ELR (cell line): ENCODE measurements at places on chromosomes 7 and 10.

DNA sequence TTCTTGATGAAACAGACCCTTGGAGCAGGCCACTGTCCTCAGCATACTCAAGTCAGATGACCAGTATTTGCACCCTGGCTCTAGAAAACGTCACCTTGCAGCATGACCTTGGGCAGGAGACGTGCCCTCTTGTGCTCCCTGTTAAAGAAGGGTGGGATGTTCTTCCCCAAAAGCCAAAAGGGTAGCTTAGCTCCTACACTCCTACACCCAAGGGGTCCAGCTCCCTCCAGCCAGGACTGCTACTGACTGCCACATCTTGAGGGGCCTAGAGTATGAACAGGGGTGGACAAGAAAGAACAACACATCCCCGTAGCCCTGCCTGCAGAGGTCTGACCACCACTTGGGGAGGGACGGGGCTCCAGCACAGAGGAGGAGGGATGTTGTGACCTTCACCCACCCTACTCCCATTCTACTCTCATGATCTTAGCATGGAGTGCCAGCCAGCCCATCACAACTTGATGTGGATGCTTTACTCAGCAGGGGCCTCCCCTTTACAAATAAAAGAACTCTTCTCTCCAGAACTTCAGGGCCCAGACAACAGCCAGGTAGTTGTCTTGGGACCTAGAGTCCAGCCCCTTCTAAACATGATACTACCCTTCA is 165.3 kb upstream of the ZMIZ1 start:
- no peak for DNase-seq

DNA sequence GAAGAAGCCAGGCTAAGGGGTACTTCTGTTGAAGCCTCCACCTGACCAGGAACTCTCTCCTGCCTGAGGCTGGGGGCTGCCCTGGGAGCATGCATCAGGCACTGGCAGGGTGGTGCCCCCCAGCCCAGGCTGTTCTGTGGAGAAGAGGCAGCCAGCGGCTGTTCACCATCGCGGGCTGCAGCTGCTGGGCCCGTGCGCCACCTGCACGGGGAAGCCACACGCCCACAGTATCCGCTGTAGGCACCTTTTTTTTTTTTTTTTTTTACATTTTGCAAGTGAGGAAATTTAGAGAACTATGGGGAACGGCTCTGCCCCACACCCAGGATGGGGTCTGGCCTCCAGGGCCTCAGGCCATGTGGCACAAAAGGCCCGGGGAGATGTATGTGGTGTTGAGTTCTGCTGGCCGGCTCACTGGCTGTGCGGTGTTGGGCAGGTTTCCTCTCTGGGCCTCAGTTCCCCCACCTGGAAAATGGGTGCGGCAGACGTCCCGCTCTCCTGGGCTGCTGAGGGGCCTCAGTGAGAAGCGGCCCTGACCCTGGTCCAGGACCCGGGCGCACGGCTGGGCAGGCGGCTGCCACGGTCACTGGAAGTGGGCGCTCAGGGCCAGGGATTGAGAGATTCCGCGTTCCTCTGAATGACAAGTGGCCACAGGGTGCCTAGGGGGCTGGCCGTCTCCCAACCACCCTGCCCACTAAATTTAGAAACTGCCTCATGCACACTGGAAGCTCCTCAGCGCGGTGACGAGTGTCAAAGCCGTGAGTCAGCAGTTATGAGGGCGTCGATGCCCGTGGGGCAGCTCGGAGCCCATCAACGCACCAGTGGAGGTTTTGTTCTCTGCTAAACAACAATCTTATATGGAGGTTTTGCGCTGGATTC is 8.8 kb upstream of the INTS1 start:
- DNase-seq: peak; percentile 93

GRCh38 chr7:24885305-24885704 is 94.7 kb downstream of the OSBPL3 start:
- DNase-seq: no peak

- DNase-seq: no peak
These were observed 18.2 kb downstream of the MYOZ1 start for GRCh38 chr10:73623056-73623455.

- DNase-seq: no peak
These were observed 39.1 kb downstream of the TMEM106B start for GRCh38 chr7:12250232-12250631.

DNA sequence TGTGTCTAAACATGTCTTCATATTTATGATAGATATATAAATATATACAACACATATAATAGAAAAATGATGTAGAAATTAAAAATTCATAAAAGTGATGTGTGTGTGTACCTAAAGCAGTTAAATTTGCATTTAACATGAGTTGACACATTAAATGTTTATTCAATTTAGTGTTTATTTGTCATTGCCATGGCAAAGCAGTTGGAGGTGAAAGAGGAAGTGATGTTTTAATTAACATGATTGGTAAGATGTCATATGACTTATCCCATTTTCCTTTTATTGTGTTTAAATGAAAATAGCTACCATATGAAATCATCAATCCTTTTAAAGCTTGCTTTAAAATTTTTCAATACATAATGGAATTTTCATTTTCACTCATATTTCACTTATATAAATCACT is 452.6 kb downstream of the SUGCT start:
- DNase-seq: no peak

DNA sequence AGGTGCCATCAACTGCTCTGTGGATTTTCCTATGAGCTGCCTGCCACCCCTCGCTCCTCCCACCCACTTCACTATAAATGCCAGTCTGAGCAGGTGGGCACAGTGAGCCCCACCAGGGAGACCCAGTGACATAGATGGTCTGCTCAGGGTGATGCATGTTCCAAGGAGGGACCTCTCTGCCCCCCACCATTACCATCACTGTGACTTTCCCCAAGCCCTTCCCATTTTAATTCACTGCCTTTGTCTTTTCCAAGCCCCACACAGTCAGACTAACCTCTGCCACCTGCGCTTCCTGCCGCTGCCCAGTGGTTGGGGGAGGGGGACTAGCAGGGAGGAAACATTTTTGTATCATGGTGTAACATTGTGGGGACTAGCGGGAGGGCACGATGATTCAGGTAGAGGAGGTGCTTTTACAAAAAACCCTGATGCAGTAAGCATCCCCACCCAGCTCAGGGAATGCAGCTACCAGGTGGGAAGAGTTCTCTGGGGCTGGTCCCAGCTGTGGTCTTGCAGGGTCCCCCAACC is 24.6 kb downstream of the PRSS2 start:
- DNase-seq: no peak

DNA sequence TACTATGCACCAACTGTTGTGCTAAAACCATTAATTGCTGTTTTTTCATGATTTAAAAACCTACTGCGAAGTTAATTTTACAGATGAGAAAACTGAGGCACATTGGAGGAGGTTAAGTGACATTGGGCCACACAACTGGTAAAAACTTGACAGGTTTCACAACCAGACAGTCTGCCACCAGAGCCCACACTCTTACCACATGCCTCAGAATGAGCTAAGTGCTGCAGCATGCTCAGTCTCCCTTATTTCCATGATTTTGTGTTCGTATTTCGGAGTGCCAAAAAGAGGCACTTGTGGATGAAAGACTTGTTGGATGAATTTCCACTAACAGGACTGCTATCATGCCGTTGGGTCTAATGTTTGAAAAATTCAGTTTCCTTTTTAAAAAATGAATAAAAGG is 77.4 kb downstream of the PCLO start:
- DNase-seq: no peak

- peak; percentile 39 for DNase-seq
These were observed 288.2 kb upstream of the MAGI2 start for GRCh38 chr7:79741684-79742083.

DNA sequence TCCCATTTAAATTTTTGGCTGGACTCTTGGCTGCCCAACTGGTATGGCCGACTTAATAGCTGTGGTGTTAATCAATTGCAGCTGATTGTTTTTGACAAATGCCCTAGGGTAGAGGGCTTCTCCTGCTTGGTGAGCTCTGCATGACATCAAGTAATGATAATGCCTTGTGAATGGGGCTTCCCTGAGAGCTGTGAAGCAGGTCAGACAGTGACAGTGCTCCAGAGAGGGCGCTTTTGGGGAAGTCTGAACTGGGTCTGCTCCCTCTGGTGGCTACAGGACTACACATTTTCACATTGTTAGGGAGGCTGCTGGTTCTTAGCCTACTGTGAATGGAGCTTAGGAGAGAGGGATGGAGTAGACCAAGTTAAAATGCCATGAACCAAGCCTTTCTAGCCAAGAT is 98.8 kb downstream of the SDK1 start:
- peak; percentile 35 for DNase-seq

DNA sequence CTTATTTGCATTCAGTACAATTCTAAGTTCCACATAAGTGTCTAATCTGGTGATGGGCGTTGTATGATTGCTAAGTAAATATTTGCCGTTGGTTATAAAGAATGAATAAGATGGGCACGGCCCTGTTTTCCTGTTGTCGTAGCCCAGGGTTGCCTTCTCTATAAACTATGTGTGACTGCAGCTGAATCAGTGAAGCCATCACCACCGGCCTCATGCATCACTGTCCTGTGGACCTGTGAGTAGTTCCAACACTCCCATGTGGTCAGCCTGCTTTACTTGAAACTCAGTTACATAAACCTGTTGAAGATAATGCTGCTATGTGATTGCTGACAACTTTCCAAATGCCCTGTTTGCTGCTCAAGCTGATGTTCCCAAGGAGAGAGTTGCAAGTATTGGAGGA is 21.6 kb upstream of the KLF6 start:
- peak; percentile 92 for DNase-seq

DNA sequence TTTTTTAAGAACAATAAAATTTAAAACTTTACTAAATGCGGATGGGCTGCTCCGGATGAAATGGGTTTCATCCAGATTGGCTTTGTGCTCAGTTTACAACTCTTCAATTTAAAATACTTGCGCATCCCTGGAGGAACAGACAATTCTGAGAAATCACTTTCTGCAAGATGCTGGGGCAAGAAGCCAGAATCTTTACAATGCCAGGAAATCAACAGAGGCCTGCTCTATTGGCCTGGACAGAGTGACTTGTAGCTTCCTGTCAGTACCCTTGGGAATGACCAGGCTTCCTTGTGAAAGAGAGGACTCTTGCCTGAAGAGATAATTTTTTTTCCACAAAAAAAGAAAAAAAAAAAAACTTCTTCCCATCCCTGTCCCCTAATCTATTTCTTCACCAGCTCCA is 3.9 kb upstream of the FAM13C start:
- no peak for DNase-seq

DNA sequence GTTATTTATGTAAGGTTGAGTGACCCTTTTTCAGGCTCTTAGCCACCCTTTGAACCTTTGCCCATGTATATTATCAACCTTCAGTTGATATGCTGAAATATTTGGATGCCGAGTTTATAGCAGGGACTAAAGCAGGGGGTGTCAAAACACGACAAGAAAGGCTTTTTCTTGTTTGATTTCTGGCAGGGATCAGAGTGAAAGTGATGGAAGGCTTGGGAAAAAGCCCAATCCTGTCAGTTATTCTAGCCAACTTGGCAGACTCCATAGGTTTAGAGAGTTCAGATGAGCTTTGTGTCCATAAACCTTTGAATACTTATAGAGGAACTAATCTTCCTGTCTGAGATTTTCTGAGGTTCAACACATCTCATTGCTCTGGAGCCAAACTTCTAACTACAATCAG is 47.5 kb downstream of the INHBA start:
- no peak for DNase-seq

DNA sequence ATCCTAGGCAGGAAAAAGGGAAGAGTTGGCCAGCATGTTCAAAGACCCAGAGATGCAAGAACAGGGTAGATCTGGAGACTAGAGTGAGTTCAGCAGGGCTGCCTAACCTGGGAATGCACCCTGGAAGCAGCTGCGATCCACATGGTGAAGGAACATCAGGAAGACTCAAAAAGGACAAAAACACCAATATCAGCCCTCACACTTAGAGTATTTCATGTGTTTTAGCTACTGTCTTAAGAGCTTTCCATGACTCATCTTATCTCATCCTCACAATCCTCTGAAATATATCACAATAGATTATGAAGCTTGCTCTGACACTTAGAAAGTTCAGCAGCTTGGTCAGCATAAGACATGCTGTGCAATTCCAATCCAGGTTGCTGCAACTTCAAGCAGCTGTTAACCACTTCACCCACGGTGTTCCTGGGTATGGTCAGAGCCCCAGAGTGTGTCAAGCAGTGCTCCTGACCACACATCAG is 380.9 kb downstream of the PARD3 start:
- DNase-seq: peak; percentile 60

GRCh38 chr7:116786791-116787443 is 75.5 kb upstream of the CAPZA2 start:
- peak; percentile 69 for DNase-seq

- DNase-seq: peak; percentile 10
These were observed 680 bp upstream of the ADO start for GRCh38 chr10:62803724-62804355.

DNA sequence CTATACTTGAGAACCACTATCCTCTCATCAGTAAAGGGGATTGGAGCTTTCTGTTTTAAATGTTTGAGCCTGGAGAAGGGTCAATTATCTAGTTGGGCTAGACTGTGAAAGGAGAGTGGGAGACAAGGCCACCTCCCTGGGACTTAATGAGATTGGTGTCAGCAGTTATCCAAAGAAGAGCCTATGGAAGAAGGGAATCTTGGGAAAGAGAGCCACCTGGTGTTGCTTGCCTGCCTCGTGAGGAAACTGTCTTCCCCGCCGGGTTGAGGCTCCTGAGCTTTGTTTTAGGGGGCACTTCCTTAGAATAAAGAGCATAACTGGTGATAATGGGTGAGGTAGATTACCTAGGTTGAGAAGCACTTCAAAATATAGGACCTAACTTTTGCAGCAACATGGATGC is 32.0 kb upstream of the ABCB4 start:
- DNase-seq: no peak

- DNase-seq: peak; percentile 58
These were observed 3.5 kb upstream of the IGF2BP3 start for GRCh38 chr7:23473844-23474093.

DNA sequence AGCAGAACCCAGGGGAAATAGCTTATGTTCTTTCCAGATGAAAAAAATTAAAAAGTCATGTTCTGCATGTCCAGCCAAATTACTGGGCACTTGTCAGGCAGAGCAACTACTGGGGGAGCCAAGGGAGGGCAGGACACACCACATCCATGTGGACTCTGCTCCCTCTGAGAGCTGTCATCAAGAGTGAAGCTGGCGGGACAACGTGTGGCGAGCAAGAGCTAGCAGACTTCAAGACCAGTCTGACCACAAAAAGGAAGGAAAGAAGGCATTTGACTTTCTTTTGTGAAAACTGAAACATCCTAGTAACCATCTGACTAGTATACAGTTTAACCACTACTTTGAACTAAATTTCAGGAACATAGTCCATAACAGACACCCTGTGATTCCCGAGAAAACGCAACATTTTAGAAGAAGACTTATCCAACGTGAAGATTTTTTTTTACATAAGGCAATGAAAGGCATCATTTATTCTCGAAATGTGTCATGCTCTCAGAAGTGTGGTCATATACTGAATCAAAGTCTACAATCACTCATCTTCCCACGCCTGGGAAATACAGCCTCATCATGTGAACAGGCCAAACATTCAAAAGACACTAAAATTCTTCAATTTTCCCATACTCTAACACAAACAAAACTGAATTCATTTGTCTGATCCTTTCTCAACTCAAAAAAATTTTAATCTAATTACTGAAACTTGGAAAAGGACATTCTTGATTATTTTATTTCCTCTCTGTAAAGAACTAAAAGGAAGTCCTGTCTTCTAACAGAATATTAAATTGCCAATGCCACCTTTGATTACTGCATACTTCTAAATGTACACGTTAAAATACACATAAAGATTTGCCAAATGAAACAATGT is 15.5 kb downstream of the CYTH3 start:
- DNase-seq: peak; percentile 65

- peak; percentile 42 for DNase-seq
These were observed 3.3 kb downstream of the PLXDC2 start for GRCh38 chr10:19819419-19820033.

GRCh38 chr10:5588603-5589002 is 63.8 kb downstream of the CALML3 start:
- no peak for DNase-seq
